Anterior cingulate cortex (tissue), 58 donors: ENCODE measurements at places on chromosomes 7 and 10.

DNA sequence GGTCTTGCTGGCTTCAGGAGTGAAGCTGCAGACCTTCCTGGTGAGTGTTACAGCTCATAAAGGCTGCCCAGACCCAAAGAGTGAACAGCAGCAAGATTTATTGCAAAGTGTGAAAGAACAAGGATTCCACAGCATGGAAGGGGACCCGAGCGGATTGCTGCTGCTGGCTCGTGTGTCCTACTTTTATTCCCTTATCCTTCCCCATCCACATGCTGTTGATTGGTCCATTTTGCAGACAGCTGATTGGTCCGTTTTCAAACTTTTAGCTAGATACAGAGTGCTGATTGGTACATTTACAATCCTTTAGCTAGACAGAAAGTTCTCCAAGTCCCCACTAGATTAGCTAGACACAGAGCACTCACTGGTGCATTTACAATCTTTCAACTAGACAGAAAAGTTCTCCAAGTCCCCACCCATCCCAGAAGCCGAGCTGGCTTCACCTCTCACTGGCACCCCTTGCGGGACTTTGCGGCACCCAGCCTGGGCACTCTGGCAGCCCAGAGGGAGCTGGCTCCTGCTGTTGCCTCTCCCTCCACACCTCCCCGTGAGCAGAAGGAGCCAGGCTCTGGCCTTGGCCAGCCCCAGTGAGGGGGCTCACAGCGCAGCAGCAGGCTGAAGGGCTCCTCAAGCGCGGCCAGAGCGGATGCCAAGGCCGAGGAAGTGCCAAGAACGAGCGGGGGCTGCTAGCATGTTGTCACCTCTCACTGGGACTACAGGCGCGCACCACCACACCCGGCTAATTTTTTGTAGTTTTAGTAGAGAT is 369.6 kb upstream of the POT1 start:
- no peak for DNase-seq

GRCh38 chr10:47408606-47409005 is 24.5 kb upstream of the ZNF488 start:
- no peak for DNase-seq

DNA sequence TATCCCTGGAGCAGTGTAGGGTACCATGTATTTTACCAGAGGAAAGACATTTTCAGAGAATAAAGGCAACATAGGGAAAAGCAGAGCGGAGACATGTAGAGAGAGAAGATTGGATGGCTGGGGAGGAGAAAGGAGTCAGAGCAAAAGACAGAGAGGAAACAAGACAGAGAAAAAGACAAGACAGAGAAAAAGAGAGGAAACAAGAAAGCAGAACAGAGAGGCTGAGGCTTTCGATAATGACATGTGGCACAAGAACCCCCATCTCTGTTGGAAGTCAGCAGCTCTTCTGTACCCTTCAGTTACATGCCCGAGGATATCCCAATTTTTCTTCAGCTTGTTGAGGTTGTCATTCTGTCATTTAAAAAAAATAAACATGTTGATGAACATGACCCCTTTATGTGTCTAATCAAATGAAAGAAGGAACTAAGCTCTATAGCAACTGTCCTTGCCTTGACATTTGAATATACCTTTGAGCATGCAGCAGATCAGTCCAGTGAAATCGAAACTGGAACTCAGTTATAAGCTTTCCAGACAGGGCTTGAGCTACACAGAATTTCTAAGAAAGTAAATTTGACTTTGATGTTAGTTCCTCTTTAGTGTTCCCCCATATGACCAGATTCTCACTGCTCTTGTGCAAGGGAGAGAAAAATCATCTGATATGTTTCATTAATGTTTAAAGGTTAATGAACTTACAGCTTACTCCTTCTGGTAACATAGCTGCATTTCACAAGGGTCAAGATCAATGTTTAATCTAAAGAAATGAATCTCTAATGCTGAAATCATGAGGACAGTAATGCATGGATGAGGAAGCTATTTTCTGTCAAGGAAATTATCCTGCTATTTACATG is 75.1 kb upstream of the SP4 start:
- DNase-seq: no peak

DNA sequence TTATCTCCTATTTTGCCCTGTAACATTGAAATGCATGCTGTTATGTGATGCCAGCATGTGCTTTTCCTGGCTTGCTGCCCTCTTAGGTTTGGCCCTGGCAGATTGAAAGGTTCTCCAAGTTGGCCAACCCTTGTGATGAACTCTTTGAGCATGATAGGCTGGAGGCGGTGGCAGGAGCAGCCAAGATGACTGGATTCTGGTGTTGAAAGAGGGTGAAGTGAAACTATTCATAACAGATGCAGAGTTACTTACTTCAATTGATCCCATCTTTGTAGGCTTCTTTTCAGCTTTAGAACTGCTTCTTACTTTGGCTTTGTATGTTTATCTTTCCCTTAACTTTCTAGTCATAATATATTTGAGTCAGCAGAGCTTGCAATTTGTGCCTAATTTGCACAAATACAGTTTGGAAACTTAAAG is 57.6 kb downstream of the BICC1 start:
- DNase-seq: no peak

DNA sequence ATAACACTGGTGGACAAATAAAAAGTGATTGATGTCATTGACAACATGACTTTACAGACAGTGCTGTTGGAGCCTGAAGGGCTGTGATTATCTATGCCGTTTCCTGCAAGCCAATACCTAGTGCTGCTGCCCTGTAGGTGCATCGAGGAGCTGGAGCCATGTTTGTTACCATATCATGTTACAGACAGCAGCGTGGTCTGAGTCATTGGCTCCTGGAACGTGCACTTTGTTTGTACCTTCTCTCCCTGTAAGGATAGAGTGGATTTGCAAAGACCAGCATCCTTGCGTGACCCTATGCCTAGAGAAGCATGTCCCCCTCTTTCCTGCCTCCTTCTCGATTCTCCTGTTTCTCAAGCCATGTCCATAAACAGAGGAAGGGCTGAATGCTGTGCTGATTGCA is 597.2 kb downstream of the TYW1 start:
- no peak for DNase-seq

DNA sequence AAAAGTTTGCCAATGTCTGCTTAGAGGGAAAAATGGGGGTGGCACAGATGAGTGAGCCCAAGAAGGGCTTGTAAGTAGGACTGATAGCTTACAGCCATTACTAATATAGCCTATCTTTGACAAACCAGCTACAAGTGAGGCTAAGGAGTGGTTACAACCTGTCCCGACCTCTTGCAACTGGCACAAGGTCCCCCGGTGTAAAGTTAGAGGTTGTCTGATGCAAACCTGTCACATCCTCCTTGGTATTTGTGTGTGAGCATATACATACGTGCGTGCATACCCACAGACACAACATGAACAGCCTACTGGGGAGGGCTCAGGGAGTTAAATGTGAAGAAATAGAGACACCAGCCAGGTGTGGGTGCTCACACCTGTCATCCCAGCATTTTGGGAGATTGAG is 14.6 kb downstream of the ADAP1 start:
- DNase-seq: no peak
